ENCODE measurements at places on chromosomes 12 and 14. TPM values are rescaled to one million over a fixed set of nuclear protein-coding genes. Genes with fewer than 3 reads are reported as not detected.

GRCh38 chr12:7915661-7916403 is 20.2 kb downstream of the SLC2A3 start:
- DNase-seq: no peak
- H3K4me3 ChIP-seq: no peak overlapping the region
- H3K4me1 ChIP-seq: peaks cover 2% of the 10 kb centered on the region
- H3K36me3 ChIP-seq: no peaks in the 10 kb centered on the region

TSPAN9 gene
- 55.7 TPM for total RNA-seq

NFATC4 gene
- 152 TPM for total RNA-seq

LRTM2 gene
- not detected for total RNA-seq

Measured in ovary (tissue), 10 donors.